Stimulated activated CD8-positive, alpha-beta memory T cell treated with anti-CD3 and anti-CD28 coated beads, Interleukin-7, amount 100 ng/mL, for 1 hour (primary cell): ENCODE measurements at places on chromosomes 12 and 14.

DNA sequence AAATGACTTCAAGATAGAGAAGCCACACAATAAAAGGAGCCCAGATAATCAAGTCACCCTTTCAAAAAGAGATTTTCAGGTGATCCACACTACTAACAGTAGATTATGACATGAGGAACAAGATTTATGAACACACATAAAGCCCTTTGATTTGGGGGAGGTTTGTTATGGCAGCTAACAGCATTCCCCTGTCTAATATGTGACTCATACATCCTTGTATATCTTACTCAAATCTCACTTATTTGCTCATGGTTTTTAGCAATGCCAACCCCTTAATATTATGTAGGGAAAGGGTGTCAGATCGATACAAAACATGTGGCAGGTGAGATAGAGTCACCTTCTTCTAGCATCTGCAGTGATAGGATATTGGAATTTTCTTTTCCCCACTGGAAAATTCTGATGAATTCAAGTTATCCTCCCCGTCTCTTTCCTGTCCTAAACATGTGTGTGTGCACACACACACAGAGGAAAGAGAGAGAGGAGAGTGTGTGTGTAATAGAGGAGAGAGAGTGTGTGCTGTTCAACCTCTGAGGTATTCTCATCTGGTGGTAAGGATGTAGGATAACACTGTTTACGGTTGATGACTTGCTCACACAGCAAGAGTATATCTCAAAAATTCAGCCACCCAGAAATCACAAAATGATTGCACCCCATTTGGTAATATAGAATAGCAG lies 319.9 kb downstream of the KCNC2 start:
- DNase-seq = no peak

- no peak for DNase-seq
Measured at GRCh38 chr14:63290741-63291430, 27.8 kb downstream of the GPHB5 start.

- DNase-seq = no peak
Measured at GRCh38 chr12:47990351-47991105, 13.7 kb downstream of the COL2A1 start.

- no peak for DNase-seq
Measured at GRCh38 chr12:1246637-1247036, 255.6 kb downstream of the ERC1 start.

- no peak for DNase-seq
Measured at GRCh38 chr14:32786886-32787285, 151.8 kb upstream of the NPAS3 start.

DNA sequence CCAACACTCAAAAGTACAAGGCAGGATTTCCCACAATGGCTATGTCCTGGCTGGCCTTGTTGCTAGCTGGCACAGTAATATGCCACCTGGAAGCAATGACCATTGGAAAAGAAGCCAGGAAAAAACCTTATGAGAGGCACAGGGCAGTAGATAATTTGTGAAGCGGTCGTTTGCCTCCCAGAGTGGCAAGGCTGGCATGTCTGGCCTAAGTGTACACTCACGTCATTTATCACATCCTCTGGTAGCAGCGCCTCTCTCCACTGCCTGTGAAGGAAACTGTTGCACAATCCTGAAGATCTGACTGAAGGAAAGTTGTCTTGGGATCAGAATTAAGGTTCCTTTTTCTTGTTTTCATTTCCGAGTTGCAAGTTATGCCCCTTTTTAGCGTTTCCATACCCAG lies 408.5 kb downstream of the ZFP36L1 start:
- DNase-seq = no peak
